Stimulated activated CD8-positive, alpha-beta memory T cell treated with anti-CD3 and anti-CD28 coated beads, Interleukin-7, amount 100 ng/mL, for 4 hours (primary cell): ENCODE measurements at places on chromosomes 11 and 22.

DNA sequence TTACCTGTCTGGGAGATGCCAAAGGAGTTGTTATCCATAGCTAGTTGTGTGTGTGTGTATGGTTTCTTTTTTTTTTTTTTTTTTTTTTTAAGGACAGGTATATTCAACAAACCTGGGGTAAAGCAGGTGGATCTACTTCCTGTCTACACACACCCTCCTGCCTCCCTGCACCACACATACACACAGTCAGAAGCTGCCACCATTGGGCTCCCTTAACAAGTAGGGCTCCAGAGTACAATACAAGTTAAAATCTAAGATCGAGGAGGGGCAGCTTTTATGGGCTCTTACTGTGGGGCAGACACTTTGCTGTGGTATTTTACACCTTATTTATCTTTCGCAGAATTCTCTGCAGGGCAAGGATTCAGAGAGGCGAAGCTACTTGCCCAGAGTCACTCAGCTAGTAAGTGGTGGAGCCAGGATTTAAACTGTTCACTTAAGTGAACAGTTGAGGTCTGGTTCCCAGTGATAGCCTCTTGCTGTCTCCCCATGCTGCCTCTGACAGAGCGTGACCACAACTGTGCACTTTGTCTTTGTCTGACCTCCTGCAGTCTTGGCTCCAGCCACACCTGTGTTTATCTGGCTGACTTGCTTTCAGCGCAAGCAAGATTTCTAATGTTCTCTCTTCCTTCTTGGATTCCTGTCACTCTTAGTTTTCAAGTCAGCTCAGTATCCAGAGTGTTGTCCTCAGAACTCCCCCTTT, 135.0 kb downstream of the CSNK2A3 start:
- no peak for DNase-seq

GRCh38 chr11:76823481-76824028, 37.2 kb upstream of the ACER3 start:
- DNase-seq: no peak

- no peak for DNase-seq
Observed at GRCh38 chr11:113555071-113555619, 79.9 kb upstream of the DRD2 start.

DNA sequence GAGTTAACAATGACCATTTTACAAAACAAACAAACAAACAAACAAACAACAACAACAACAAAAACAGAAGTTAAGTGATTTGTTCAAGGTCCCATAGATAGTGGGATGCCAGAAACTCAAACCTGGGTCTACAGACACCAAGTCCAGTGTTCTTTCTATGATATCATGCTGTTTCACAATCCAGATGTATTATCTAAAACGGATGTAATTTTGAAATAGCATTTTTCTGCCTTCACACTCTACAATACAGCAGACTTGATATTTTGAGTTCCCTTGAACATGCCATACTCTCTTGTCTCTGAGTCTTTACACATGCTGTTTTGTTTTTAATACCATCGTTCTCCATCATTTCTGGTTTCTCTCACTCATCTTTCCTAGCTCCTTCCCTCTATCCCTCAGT, 104.5 kb downstream of the RELT start:
- DNase-seq: no peak

- no peak for DNase-seq
Observed at GRCh38 chr11:88813233-88813915, 252.4 kb downstream of the GRM5 start.

DNA sequence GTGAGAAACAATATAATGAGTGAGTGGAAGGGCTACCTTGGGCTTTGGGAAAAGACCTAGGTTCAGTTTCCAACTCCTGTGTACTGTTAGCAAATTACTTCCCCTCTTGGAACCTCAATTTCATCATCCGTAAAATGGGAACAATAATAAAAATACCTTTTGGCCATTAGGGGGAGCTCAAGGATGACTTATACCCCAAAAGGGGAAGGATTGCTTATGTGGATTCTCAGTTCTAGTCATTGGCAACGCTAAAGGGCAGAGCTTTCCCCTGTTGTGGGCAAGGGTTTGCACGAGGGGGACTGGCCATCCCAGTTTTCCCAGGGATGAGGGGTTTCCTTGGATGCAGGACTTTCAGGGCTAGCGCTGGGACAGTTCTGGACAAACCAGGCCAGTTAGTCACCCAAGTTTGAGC, 3.1 kb upstream of the COMMD9 start:
- no peak for DNase-seq
